ENCODE measurements at places on chromosomes 2 and 18.

- DNase-seq: no peak
Observed at GRCh38 chr2:48122166-48122565, 215.9 kb upstream of the FBXO11 start.

DNA sequence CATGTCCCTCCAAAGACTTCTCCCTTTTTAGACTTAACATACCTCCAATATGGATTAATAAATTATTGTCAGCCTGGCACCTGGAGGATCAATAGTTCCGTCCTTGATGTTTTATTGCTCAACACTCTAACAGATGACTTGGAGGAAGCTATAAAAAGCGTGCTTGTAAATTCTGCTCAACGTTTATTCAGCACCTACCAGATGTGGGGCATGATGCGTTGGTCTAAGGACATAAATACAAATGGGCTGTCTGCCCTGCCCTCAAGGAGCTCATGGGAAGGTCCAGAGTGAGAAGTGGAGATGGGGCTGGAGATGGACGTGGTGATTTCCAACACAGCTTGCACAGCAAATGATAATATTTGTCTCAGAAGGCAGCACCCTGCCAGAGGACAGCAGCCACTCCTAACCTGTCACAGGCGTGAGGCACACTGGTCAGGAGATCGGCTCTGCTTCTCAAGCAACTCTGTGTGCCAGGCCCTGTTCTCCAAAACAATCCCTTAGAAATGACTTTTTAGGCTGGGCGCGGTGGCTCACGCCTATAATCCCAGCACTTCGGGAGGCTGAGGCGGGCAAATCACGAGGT, 25.5 kb upstream of the ZCCHC2 start:
- no peak for DNase-seq

DNA sequence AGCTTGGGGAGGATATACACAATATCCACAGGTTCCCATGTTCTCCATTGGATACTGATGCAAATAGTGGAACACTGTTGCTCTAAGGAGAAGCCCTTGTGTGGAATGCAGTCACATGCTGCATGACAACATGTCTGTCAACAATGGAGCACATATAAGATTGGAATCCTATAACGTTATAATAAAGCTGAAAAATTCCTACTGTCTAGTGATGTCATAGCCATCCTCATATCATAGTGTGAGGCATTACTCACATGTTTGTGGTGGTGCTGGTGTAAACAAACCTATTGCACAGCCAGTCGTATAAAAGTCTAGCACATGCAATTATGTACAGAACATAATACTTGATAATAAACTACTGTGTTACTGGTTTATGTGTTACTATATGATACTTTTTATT, 394.7 kb downstream of the FBXO15 start:
- DNase-seq: no peak

DNA sequence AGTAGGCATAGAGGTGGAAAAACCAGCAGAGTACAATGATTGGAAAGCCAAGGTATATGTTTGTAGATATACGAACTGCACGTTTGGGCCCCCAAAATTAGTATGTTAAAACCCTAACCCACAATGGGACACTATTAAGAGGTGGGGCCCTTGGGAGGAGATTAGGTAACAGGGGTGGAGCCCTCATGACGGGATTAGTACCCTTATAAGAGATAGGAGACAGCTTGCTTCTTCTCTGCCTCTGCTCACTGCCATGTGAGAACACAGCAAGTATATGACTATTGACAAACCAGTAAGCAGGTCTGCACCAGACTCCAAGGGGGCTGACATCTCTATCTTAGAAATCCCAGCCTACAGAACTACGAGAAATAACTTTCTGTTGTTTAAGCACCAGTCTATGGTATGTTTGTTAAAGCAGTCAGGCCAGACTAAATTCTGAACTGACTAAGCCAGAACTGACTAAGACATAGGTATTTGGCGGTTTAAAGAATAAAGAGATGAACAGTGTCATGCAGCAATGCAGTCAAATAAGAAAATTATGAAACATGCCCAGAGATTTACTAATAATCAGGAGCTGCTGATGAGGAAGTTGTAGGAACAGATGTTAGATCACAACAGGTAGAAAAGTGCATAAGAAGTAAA, 182.9 kb downstream of the DYM start:
- no peak for DNase-seq

GRCh38 chr2:27932396-27932795, 41.9 kb downstream of the BABAM2 start:
- DNase-seq: no peak

All from activated CD8-positive, alpha-beta memory T cell treated with anti-CD3 and anti-CD28 coated beads for 4 hours (primary cell).